Uterus (tissue), 4 donors: ENCODE measurements at places on chromosomes 12 and 14.
A peak's percentile ranks its signal among the peaks of the same experiment; 100 is the strongest.

DNA sequence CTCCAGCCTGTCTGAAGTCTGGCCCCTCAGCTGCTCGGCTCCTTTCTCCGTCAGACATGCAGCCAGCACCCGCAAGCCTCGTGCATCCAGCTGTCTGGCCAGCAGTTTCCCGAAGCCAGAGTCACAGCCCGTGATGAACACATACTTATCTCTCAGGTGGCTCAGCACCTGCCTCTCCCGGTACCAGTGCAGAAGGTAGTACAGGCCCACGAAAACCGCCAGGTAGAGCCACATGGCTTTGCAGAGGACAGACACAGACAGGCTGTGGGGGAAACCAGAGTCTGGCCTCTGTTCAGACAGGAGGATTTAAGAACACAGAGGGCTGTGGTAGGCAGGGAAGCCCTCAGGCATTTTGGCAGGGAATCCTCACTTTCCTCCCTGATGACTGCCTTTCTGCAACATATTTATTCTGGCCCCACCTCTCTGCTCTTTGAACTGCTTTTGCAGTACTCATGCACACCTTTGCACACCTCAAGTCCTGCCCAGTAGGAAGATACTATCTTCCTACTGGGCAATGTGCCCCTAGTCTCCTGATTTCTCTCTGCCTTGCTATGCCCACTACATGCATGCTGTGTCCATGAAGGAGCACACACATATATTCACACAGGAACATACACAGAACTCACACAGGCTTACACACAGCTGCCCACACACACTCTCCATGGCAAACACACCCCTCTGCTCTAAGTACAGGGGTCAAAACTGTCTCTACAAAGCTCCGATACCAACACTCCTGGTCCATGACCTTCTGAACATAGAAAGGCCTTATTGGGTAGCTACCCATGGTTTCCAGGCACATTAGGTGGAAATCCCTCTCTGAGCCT is at the start of gene RDH16:
RDH16 (minus strand) TSS at position 380 of the 824 bp plus-strand sequence; CDS start at position 234, 146 bp downstream.
- no peak for DNase-seq

GRCh38 chr12:76375470-76375869 is 27.3 kb upstream of the BBS10 start:
- no peak for DNase-seq

GRCh38 chr14:100604121-100604501 is 16.9 kb upstream of the BEGAIN start:
- DNase-seq, result no peak

GRCh38 chr12:32365473-32366064 is 33.8 kb upstream of the FGD4 start:
- DNase-seq, result peak; percentile 23

DNA sequence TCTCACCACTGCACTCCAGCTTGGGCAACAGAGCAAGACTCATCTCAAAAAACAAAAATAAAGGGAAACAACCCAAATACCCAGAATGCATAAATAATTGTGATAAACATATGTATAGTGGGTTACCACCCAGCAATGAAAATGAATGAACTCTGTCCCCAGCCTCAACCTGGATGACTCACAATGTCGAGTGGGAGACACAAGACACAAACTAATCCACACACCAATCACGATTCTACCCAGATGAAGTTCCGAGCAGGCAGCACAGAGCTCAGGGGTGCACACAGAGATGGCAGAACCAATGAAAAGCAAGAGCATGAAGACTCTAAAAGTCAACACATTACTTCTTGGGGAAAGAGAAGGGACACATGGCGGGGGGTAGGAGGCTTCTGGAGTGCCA is 27.1 kb downstream of the ABCB9 start:
- no peak for DNase-seq

DNA sequence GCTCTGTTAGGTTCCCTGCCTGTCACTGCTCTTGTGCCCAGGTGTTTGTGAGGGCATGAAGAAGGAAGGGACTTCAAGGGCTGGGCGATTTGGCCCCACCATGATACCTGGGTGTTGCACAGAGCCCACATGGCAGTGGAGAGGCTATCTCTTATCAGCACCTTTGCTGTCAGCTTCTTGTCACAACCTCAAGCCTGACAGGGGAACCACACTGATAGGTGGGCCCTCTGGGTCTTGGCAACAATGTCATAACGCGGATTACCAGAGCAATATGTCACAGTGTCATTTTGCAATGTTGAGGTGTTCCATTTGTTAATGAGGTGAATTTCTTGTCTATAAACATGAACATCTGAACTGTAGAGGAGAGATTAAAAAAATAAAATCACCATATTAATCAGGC is 22.9 kb upstream of the CACNA1C start:
- DNase-seq, result no peak

GRCh38 chr12:130016194-130016593 is 112.4 kb upstream of the TMEM132D start:
- DNase-seq, result no peak

DNA sequence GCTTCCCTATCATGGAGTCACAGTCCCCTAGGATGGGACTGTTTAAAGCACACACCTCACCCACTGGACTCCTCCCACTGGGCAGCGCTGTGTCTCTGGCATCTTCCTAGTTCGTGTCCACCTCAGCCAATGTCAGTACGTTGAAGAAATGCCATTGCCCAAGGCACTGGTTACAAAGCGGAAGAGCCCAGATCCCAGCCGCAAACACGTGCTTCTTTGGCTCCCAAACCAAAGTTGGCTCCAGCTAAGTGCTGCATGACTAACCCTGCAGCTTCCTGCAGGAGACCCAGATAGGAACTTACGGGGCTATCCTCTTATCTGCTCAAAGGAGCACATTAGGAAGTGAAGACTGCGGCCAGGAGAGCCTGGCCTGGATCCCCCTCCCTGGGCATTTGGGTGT is 9.3 kb downstream of the SYNE3 start:
- DNase-seq, result peak; percentile 76

GRCh38 chr14:65252482-65253255 is 150.4 kb upstream of the MAX start:
- no peak for DNase-seq

DNA sequence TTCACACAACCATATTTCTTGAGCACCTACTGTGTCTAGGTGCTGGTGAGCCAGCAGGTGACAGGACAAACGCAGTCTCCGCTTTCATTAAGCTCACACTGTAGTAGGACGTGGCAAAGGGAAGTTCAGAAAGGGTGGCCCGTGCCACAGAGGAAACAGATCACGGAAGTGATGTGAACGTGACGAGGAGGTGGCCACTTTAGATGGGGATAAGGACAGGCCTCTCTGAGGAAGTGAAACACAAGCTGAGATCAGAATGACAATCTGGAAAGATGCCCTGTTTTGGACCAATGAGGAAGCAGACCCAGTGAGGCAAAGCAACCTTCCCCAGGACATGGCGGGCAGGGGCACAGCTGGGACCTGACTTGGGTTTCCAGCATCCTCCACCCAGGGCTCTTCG is 127.4 kb upstream of the PRMT8 start:
- DNase-seq, result no peak

GRCh38 chr14:75984674-75985073 is 889 bp upstream of the IFT43 start:
- no peak for DNase-seq
